Suppressor macrophage treated with lipopolysaccharide for 4 hours (primary cell): ENCODE measurements at places on chromosomes 6 and 20.

- no peak for DNase-seq
These were observed 744 bp downstream of the VSX1 start for GRCh38 chr20:25081065-25081729.

- DNase-seq, result peak; percentile 8
These were observed 39.7 kb downstream of the TAF4 start for GRCh38 chr20:62025832-62026563.

DNA sequence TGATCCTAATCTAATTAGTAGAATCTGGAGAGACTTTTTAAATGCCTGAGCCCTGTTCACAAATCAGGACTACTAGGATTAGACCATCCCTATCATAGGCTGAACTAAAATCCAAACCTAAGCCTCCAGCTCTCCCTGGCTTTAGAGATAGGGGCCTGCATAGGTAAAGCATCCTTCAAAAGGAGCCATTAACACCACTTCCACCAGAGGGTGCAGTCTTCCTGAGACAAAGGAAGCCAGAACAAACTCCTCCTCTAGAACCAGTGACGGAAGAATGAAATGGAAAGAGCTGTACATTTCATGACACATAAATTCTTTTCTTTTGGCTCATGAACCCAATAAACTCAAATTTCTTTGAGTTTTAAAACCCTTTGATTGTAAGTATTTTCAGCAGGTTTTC, 291.2 kb upstream of the ADGRB3 start:
- DNase-seq, result peak; percentile 21

DNA sequence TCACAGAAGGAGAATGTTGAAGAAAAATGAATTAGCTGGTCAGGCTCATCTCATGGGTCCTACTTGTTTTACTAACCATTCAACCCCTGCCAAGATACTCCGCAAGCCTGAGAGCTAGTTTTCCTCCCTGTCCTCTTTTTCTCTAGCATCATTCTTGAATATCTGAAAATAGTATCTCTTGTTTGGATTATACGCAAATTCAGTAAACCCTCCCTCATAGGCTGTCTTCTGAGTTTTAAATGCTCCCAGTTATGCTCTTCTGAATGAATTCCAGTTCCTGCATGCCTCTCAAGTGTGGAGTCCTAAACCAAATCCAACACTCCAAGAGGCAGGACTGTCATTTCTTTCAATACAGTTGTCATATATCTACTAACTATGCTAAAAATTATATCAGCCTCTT, 99.6 kb downstream of the COL21A1 start:
- no peak for DNase-seq

DNA sequence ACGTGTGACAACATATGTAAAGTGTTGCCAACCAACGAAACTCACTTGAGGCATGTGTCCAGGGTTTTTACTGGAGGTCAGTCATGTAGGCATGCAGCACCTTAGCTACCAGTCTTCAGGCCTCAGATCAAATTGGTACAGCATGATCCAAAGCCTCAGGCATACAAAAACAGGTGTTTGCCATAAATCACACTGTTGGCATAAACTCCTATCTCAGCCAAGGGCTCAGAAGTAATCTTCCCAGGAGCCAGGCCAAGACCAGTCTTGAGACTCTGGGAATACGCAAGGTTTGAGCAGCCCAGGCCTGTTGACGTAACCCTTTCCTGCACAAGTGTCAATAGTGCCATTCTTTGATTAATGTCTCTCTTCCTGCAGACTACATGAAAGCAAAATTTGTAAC, 163.5 kb downstream of the PRL start:
- DNase-seq, result no peak

DNA sequence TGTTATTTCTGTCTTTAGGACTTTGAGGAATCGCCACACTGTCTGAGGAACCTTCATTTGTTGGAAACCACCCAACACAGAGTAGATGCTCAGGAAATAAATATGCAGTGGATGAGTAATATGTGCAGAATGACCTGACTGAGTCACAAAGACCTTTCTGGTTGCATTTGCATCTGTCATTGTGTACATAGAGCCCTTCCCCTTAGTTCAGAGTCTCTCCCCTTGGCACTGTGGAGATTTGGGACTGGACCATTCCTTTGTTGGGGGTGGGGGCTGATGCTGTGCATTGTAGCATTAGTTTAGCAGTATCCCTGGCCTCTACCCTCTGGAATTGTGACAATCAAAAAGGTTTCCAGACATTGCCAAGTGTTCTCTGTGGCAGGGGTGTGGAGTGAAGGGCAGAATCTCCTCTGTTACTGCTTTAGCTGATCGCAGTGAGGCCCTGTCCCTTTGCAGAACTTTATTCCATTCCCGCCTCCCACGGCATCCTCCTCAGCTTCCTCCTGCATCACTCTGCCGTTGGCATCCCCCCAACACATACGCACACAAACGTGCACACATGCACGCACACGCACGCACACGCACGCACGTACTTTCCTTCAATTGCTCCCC, 64.5 kb downstream of the EYA2 start:
- peak; percentile 10 for DNase-seq

- DNase-seq, result no peak
These were observed 247.1 kb upstream of the GRIK2 start for GRCh38 chr6:101146389-101146788.

- no peak for DNase-seq
These were observed 427.3 kb upstream of the CITED2 start for GRCh38 chr6:139801571-139802321.

DNA sequence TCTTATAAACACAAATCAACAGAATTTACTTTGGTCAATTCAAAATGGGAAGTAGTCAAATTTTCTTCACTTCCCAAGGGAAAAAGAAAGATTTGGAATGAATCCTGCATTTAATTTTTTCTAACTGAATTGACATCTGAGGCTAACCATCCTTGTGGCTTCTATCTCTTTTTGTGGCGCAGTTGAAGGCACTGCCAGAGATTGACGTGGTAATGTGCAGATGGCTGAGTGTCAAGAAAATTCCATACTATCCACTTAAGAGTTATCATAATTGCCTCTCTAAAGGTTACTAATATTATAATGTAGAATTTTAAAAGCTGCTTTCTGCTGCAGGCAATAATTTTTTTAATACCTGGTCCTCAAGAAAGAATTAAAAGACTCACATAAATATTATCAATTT, 162.3 kb downstream of the KLHL32 start:
- DNase-seq, result no peak

GRCh38 chr6:166608774-166609173, 18.3 kb downstream of the RPS6KA2 start:
- DNase-seq, result no peak

DNA sequence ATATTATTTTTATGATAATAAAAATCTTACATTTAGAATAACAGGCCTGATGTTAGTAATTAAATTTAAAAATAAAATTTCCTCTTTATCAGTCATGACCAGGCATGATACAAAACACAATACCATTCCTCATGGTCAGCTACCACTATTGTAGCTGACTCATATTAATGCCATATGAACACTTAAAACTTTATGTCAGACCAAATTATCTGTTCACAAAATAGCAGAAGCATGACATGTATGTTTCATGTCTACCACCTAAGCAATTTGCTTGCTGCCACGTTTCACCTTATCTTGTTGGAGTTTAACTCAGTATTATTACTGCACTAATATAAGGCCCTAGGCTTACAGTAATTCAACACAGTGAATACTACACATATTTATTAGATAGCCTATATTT, 65.7 kb downstream of the HTR1B start:
- DNase-seq, result no peak

GRCh38 chr6:148273962-148274752, 68.5 kb upstream of the SASH1 start:
- DNase-seq, result no peak

- no peak for DNase-seq
These were observed 74.6 kb downstream of the AIG1 start for GRCh38 chr6:143135325-143135724.

DNA sequence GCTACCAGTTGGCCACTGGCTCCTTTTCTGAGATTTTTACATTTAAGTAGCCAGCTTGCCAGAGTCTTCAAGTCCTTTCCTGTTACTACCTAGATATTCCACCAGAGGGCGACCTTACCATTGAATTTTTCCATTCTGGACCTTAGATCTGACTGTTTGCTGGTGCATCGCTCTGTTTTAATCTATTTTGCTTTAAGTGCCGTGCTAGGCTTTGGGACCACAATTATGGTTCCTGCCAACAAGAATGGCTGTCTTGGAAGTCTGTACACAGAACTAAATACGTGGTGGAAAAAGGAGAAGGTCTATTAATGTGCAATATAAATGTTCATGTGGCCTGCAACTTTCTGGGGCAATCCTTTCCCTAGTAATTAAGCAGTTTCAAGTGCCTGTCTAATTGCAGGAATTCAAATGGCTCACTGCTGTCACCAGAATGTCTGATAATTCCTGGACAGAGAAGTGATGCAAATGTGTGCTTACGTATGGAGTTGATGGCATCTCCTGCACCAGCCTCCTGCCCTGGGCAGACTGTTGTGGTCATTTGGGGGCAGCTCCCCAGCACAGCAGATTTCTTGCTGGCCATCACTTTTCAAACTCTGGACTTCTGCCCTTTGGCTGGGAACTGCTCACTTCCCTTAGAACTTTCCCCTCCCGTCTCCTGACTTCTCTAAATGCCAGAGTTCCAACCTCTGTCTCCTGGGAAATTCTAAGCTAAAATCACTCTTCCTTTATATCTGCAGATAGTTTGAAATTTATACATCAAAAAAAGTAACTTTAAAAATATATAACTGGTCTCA, 5.6 kb upstream of the HLA-DOA start:
- DNase-seq, result peak; percentile 81

DNA sequence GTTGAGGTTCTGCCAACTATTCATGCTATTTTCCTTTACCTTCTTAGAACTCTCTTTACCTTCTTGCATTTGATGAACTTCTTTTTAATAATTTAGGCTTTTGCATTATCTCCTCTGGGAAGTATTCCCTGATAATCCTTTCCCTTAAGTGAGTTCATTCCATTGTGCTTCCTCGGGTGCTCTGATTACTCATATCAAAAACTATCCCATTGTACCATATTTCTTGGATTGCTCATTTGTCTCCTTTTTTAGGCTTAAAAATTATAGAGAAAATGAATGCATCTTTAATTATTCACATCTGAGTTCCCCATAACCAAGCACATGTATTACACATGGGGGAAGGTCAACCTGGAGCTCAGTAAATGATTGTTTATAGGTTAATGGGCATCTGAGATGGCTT, 2.5 kb downstream of the CALHM4 start:
- DNase-seq, result no peak

GRCh38 chr6:106315765-106316374, 9.7 kb downstream of the ATG5 start:
- DNase-seq, result peak; percentile 32

DNA sequence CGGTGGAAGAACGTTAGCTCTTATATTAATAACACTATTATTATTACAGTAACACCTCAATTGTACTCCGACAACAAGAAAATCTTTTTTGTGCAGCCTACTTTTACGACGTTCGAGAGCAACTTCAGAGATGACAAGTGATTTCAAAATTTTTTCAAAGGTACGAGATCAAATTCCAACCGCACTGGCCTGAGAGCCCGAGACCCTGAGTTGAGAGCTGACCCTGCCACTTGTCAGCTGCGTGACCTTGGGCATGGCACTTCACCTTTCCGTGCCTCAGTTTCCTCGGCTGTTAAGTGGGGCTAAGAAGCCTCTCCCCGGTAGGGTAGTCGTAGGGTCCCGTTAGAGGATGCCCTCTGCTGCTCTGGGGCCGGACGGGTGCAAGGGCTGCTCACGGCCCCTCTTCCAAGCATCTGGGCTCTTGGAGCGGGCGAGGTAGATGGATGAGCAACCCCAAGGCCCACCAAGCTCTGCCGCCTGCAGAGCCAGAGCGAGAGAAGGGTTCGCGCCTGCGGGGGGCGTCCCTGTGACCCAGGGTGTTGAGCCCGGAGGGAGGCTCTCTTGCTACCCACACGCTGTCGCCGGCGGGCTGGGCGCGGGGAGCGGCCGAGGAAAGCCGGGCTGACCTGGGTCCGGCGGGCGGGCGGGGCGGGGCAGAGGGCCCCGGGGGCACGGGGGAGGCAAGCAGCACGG, 510 bp downstream of the NDRG3 start:
- DNase-seq, result no peak

DNA sequence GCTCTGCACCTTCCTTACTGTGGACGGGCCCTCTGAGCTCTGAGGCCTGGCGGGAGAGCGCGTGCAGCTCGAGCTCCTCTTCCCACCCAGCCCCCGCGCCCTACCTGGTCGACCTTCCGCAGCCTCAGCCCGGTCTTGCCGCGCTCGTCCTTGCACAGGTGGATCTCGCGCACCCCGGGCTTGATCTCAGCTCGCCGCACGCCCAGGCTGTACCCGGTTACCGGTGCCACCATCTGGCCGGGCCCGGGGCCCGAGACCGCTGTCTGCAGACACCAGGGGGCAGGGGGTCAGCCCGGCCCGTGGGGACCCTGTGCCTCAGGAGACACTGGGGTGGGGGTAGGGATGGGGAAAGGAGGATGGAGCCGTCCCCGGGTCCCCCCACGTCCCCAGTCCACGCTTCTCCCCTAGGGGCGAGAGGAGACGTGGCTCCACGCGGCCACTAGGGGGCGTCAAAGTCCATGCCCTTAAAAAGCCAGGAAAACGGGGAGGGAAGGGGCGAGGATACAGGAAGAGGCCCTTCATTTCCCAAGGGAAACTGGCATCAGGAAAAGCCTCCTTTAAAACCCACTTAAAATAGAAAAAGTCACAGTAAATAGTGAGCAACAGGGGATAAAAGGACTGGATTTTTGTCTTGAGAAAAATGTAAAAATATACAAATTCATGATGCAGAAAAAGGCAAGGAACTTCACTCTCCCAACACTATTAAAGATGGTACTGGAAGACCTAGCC, 15.5 kb downstream of the SDCBP2 start:
- peak; percentile 76 for DNase-seq

- DNase-seq, result no peak
These were observed 19.6 kb downstream of the SLC22A2 start for GRCh38 chr6:160238761-160239751.

GRCh38 chr20:57678340-57678739, 31.5 kb downstream of the PMEPA1 start:
- no peak for DNase-seq

GRCh38 chr20:56924292-56925081, 295.4 kb downstream of the TFAP2C start:
- DNase-seq, result no peak

DNA sequence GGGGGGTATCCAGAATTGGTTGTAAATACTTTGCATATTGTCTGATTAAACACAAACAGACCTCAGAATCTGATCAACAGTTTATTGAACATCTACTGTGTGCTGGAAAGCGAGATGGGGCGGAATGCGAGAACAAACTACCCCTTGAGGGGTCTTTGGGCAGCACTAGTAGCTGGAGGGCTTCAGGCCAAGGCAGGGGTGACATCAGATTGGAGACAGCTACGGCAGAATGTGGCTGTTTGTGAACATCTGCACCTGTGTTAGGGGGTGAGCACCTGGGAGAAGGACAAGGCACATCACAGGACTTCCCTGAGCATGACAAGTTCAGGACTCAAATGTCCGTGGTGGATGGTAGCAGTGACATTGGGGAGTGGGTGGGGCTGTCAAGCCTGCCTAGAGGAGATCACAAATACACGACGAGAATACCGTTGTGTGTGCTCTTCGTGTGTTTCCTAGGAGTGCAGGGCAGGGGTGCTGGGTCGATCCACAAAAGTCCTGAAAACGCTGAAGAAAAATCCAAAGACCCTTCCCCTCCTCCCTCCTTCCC, 59.5 kb downstream of the SRC start:
- DNase-seq, result no peak

- no peak for DNase-seq
These were observed 193.5 kb upstream of the SPTLC3 start for GRCh38 chr20:12815231-12815768.
